Eye (tissue), 1 donor: ENCODE measurements at places on chromosomes 1 and 21.
A peak's percentile ranks its signal among the peaks of the same experiment; 100 is the strongest.

DNA sequence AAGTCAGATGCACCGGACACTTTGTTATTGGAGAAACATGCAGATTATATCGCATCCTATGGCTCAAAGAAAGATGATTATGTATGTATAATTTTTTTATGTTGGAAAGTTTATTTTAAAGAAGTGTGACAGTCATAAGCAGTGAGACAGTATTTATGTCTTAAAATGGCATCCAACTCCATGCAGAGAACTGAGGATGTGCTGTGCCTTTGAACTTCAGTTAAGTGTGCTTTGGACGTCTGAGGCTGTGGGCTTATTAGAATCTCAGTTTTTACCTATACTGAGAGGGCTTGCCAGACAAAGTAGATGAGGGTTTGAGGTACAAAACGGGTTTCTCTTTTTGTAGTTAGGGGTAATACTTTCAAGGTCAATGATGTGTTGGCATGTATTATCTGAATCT is 1.5 kb downstream of the RABGGTB start:
- DNase-seq = no peak

GRCh38 chr1:222618880-222619596 is 1.1 kb downstream of the MIA3 start:
- peak; percentile 70 for DNase-seq

DNA sequence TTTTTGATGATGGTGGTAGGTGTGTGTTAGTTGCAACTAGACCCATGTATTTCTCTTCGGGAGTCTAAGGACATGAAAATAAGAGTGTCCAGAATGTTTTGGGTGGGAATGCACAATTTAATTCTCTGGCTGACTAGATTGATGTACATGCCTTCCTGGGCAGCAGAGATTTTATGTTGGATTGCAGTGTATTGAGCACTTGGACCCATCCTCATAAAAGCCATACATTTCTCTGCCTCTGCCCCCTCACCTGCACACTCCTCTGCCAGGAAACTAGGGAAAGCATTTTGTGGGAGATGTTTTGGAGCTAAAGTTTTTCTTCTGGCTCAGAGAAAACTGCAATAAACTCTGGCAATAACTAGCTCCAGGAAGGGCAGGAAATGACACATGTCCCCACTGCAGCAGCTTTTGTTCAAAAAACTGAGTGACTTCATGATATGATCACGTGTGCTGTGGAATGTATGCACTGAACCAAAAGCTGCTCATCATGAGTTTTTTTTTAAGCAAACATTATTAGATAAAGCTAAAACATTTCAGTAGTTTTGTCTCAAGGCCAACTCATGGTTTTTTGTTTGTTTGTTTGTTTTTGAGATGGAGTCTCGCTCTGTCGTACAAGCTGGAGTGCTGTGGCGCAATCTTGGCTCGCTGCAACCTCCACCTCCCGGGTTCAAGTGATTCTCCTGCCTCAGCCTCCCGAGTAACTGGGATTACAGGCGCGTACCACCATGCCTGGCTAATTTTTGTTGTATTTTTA is 17.6 kb downstream of the RIT1 start:
- DNase-seq = peak; percentile 37

DNA sequence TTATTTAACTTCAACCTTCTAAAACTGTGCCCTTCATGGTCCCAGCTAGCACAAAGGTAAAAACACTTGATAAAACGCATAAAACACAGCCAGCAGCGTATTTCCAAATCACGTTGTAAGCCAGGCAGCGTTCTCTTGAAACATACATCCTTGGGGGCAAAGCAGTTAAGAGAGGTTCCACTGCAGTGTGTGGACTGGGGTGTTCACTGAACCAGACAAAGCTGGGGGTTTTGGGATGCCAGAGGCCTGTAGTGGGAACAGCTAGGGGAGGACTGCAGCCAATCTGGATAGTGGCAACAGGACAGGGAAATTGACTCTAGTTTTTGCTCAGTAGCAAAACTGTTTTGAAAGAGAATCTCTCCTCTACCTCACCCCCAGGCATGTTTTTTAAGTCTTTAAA is 21.5 kb upstream of the ATP5PO start:
- DNase-seq = no peak

DNA sequence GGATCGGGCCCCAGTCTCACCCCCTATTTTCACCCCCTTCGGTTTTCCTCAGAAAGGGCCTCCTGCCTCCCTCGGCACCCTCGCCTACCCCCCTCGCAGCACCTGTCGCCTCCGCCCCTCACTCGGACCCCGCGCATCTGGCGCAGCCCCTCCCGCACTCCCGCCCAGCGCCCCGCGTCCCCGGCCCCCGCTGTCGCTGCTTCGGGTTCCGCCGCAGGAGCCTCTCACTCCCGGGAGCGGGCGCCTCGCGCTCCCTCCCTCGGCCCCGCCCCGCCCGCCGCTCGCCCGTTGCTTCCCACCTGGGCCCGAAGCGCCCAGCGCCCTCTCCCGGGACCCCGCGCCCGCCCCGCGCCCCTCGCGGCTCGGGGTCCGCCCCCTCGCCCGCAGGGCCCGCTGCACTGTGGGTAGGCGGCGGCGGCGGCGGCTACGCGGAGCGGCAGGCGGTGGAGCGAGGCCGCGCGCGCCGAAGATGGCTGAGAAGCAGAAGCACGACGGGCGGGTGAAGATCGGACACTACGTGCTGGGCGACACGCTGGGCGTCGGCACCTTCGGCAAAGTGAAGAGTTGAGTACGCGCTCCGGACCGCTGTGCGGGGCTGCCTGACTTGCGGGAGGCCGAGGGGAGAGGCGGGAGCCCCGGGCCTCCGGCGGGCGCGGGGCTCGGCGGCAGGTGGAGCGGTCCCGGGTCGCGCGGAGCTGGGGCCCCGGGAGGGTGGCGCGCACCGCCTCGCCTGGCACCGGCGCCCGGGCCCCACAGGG is at the start of gene PRKAA2:
Gene PRKAA2, plus strand, starts transcription at position 396 of the 758 bp plus-strand sequence. Its CDS starts 74 bp downstream, at position 470.
- peak; percentile 88 for DNase-seq

GRCh38 chr1:116002781-116003420 is 26.6 kb downstream of the SLC22A15 start:
- no peak for DNase-seq

DNA sequence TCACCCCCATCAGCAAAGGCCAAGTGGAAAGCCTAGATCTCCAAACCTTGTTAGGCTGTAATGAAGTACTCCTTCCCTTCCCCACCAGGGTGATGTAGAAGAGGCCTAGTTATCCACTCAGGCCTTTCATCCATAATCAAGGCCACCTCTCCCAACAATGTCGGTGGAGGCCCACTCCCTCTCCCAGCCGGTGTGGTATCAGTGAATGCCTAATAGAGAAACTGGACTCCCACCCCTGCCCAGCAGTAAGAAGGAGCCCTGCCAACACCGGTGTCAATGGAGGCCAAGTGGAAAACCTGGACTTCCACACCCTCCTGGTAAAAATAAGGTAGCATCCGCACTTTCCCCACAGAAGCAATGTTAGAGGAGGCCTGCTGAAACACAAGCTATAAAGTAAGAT is 23.9 kb downstream of the NDUFS5 start:
- DNase-seq = no peak

- no peak for DNase-seq
Measured at GRCh38 chr1:5448486-5448885, 543.7 kb downstream of the NPHP4 start.

- DNase-seq = no peak
Measured at GRCh38 chr1:25544243-25544764, 898 bp downstream of the LDLRAP1 start.

DNA sequence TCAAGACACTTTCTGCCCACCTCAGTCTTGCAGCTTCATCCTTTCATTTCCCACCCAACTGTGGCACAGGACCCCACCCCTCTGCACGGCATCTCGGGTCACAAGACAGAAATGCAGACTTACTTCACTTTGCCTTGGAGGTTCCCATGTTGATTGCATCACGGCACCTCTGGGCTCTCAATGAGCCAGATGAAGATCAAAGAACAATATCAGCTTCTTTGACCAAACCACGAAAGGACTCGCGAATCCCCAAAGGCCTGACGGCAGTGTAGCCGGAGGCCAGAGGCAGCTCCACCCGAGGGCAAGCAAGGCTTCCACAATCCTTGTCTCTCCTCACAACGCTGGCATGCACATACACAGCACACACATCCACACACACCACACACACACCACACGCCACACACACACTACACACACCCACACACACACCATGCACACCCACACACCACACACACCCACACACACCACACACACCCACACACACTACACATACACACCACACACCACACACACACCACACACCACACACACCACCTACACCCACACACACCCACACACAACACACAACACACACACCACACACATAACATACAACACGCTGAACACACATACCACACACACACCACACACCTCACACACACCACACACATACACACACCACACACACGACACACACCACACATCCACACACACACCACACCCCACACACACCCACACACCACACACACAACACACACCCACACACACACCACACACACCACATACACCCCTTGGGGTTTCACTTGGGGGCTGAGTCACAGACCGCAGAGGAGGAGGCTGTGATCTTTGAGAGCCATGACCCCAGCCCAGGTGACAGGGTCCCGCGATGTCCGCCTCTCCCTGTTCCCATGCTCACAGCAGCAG is 35.8 kb downstream of the UBASH3A start:
- DNase-seq = no peak

DNA sequence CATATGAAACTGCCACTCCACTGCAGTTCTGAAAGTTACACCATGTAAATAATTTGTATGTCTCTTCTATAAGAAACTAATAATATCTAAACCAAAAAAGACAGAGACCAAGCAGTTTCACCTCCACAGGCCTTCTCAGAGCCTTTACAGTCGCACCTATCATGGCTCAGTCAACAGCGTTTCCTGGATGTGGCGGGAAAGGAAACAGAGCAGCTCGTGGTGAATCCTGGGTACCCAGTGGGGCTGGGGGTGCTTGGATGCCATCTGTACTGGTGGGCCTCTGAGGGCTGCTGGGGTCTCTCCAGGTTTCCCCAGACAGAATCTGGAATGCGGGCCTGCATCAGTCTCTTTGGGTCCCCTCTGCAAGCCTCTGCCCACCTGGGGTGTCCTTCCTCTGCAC is 100.2 kb upstream of the CASZ1 start:
- no peak for DNase-seq

GRCh38 chr21:38766987-38767722 is 38.6 kb upstream of the ETS2 start:
- DNase-seq = no peak

- DNase-seq = no peak
Measured at GRCh38 chr1:83545066-83545862, 453.7 kb downstream of the TTLL7 start.

DNA sequence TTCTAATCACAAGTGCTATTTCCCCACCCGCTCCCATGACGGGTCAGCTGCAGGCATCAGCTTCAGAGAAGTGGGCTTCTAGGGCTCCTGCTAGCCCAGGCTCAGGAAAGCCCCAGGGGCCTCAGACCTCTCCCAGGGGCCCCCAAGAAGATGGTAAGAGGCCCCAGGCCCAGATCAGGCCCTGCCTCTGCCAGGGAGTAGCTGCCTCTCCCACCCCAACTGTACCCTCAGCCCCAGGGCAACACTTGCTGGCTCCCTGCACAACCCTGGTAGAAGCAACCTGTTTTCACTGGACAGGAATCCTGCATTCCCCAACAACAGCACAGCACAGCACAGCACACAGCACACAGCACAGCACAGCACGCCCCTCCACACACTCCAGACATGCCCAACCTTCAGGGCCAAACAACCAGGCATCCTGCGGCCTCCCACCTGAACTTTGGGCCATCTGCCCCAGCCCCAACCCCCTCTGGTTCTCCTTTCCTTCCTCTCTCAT is 6.5 kb downstream of the BLACAT1 start:
- DNase-seq = no peak

DNA sequence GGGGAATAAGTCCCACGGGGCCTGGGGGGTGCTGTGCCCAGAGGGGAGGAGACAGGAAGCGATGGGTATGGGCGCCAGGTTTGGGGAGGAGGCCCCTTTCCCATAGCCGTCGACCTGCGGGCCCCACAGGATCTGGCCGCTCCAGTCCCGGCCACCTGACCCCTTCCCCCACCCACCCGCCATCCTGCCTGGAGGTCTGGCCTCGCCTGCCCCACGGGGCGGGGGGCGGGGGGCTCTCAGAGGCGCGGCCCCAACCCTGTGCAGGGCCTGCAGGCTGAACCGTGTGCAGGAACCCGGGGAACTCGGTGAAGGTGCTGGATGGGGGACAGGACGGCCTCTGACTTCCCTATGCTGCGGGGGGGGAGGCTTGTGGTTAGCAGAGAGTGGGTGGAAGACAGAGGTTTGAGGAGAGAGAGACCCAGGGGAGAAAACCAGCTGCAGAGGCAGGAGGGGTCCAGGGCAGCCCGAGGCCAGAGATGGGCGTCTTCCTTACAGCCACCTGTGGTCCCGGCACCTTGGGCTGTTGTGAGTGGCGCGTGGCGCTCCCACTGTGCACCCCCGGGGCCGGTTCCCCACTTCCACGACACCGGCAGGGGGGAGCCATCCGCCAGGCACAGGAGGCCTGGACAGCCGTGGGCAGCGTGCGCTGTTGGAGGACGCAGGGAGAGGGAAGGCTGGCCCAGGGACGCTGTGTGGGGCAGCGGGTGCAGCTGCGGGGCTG is 2.5 kb upstream of the TNFRSF18 start:
- DNase-seq = peak; percentile 2

DNA sequence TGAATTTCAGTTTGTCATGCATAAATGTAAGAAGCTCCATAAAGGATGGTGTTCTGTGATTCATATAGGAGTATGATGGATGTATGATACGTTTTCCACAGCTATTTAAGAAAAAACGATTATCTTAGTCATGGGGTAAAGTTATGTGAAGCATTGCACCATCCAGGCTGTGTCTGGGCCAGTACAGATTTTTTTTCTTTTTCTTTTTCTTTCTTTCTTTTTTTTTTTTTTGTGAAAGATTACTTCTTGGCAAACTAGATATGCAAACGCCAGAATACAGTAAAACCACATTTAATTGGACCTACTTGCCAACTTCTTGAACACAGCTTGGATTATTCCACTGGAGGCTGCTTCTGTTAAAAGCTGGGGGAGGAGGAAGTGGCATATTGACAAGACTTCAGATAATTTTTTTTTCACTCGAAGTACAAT is 14.9 kb downstream of the ZBTB18 start:
- DNase-seq = no peak

DNA sequence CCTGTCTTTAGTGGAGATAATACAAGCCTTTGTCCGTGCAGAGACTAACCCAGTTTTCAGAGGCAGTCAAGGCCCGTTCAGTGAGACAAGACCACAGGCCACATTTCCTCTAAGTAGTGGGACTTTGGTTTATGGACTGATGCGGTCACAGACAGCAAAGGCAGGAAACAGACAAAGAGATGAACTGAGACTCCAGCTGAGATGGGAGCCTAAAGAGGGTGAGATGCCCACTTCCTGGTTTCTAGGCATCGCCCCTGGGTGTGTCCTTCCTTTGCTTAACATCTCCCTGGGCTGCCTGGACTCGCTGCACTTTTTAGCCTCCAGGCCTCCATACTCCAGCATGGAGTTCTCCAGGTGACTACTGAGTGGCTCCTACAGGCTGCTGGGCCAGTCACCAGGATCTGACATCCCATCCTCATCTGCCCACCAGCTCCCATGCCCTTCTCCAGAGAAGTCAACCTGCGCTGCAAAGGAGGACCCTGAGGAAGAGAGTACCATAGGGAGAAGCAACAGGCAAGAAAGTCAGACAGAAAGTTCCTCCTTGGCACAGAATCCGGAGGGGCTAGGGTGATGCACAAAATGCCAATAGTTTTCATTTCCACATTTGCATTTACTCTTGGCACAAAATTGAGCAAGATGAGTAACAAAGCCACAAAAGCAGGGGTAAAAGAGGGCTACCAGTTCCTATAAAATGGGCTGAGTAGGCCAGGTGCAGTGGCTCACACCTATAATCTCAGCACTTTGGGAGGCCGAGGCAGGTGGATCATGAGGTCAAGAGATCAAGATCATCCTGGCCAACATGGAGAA is 15.1 kb downstream of the THEMIS2 start:
- DNase-seq = no peak

GRCh38 chr1:206651958-206652890 is 16.9 kb downstream of the DYRK3 start:
- no peak for DNase-seq

- no peak for DNase-seq
Measured at GRCh38 chr1:243892456-243892855, 42.4 kb upstream of the AKT3 start.
